HT1080 (cell line): ENCODE measurements at places on chromosomes 4 and X. TPM values are rescaled to one million over a fixed set of nuclear protein-coding genes. Genes with fewer than 3 reads are reported as not detected.

ZNF711 gene
- 0.13 and 0.16 TPM in 2 replicates for total RNA-seq

RENBP gene
- total RNA-seq, result 1.0 TPM in 1 of 2 replicates, not detected in the other

NCBP2L gene
- not detected in 2 replicates for total RNA-seq

CTAG1B gene
- 11.9 and 128 TPM in 2 replicates for total RNA-seq

NPY2R gene
- total RNA-seq, result not detected in 2 replicates

NIPAL1 gene
- total RNA-seq, result 2.1 and 3.8 TPM in 2 replicates

FAAH2 gene
- 0.03 TPM in 1 of 2 replicates, not detected in the other for total RNA-seq

CLGN gene
- 2.9 and 3.6 TPM in 2 replicates for total RNA-seq

GATA1 gene
- not detected in 2 replicates for total RNA-seq

ADAM29 gene
- not detected in 2 replicates for total RNA-seq

CPE gene
- total RNA-seq, result 9.3 and 11.4 TPM in 2 replicates

EPHA5 gene
- total RNA-seq, result not detected in 2 replicates

SOD3 gene
- 0.07 TPM in 1 of 2 replicates, not detected in the other for total RNA-seq

UCHL1 gene
- not detected in 2 replicates for total RNA-seq

AFM gene
- total RNA-seq, result not detected in 2 replicates

XAGE1A gene
- 1.7 and 2.2 TPM in 2 replicates for total RNA-seq

ATP8A1 gene
- 0.06 and 0.17 TPM in 2 replicates for total RNA-seq

GSX2 gene
- total RNA-seq, result not detected in 2 replicates

TRO gene
- 4.6 and 7.4 TPM in 2 replicates for total RNA-seq

CCDC120 gene
- total RNA-seq, result 0.14 TPM in 1 of 2 replicates, not detected in the other

CCDC110 gene
- 0.37 TPM in 1 of 2 replicates, not detected in the other for total RNA-seq

SRD5A3 gene
- total RNA-seq, result 11.8 and 18.3 TPM in 2 replicates

SYTL5 gene
- 1.3 and 1.9 TPM in 2 replicates for total RNA-seq

RTL3 gene
- 1.2 TPM in 2 replicates for total RNA-seq

YY2 gene
- total RNA-seq, result 1.0 and 1.7 TPM in 2 replicates

SPANXC gene
- total RNA-seq, result 7.5 and 13.9 TPM in 2 replicates

FMR1NB gene
- not detected in 2 replicates for total RNA-seq

GLRA2 gene
- not detected in 2 replicates for total RNA-seq

TSPAN7 gene
- total RNA-seq, result 0.23 TPM in 1 of 2 replicates, not detected in the other

TCEANC gene
- total RNA-seq, result 0.29 and 0.77 TPM in 2 replicates

SPANXN3 gene
- 1.1 and 2.4 TPM in 2 replicates for total RNA-seq

P2RY4 gene
- total RNA-seq, result not detected in 2 replicates

SAT1 gene
- total RNA-seq, result 26.0 and 31.9 TPM in 2 replicates

NUDT11 gene
- 6.4 and 6.8 TPM in 2 replicates for total RNA-seq

GAGE12H gene
- not detected in 2 replicates for total RNA-seq

TASL gene
- not detected in 2 replicates for total RNA-seq

GPC4 gene
- total RNA-seq, result 0.29 and 0.30 TPM in 2 replicates

SMARCA1 gene
- 23.7 and 28.3 TPM in 2 replicates for total RNA-seq

VSIG4 gene
- not detected in 2 replicates for total RNA-seq

KLHL4 gene
- 5.3 and 8.5 TPM in 2 replicates for total RNA-seq

SUPT20HL1 gene
- total RNA-seq, result not detected in 2 replicates

ZNF157 gene
- total RNA-seq, result not detected in 2 replicates

LINC00632 gene
- total RNA-seq, result 0.63 and 2.1 TPM in 2 replicates

NRK gene
- not detected in 2 replicates for total RNA-seq

TGIF2LX gene
- total RNA-seq, result not detected in 2 replicates

SPRY1 gene
- total RNA-seq, result 0.60 and 0.66 TPM in 2 replicates

ALB gene
- 1.1 TPM in 1 of 2 replicates, not detected in the other for total RNA-seq
